Hematopoietic multipotent progenitor cell treated with erythropoietin and hydrocortisone succinate and interleukin-3 and kit ligand, for 17 days (in vitro differentiated cells): ENCODE measurements at places on chromosomes 2 and 18.

GRCh38 chr2:210798180-210798579, 241.8 kb downstream of the CPS1 start:
- DNase-seq = no peak

DNA sequence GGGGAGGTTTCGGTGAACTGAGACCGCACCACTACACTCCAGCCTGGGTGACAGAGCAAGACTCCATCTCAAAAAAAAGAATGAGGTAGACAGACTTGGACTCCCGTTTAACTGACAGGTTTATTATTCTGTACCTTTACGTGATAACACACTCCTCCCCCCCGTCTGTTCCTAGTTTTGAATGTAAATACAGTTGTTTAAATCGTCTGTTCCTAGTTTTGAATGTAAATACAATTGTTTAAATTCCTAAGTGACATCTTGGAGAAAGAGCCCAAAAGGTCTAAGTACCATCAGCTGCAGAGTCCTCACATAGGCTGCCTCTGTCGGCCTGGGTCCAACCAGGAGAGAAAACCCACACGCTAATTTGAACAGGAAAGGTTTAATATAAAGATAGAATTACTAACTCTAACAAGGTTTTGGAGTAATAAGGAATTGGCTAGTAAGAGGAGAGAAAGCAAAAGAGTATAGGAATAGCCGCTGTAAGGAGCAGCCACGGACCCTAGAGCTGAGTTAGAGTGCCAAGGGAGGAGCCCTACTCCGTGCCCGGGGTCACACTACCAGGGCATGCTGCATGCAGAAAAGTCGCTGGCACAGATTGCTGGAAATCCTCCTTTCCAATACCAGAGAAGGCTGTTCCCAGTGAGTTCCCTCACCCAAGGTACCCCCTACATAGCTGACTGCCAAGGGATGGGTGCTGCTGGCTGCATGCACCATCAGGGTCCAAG, 83.5 kb upstream of the RANBP2 start:
- DNase-seq = no peak

GRCh38 chr18:50973367-50974126, 5.7 kb downstream of the ELAC1 start:
- DNase-seq = no peak

DNA sequence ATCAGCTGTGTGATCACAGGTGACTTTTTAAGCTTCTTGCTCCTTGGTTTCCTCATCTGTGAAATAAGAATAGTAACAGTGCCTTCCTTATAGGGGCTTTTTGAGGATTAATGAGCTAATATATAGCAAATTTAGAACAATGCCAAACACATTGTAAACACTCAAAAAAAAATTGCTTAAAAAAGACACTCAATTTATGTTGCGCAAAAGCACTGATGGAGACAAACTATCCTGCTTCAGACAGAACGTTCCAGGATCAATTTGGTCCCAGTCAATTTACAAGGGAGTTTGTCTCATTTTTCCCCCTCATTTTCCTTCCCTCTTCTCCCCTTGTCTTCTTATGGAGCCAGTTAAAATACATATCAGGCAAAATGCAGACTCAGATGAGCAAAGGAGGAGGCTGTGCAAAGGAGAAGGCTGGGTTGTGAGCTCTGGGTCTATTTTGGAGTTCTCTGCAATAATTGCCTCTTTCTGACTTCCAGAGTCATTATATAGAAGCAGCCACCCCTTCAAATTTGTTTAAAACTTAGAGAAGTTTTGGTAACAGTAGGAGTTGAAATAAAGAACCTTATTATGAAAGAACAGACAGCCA, 83.7 kb downstream of the SOCS6 start:
- DNase-seq = no peak

DNA sequence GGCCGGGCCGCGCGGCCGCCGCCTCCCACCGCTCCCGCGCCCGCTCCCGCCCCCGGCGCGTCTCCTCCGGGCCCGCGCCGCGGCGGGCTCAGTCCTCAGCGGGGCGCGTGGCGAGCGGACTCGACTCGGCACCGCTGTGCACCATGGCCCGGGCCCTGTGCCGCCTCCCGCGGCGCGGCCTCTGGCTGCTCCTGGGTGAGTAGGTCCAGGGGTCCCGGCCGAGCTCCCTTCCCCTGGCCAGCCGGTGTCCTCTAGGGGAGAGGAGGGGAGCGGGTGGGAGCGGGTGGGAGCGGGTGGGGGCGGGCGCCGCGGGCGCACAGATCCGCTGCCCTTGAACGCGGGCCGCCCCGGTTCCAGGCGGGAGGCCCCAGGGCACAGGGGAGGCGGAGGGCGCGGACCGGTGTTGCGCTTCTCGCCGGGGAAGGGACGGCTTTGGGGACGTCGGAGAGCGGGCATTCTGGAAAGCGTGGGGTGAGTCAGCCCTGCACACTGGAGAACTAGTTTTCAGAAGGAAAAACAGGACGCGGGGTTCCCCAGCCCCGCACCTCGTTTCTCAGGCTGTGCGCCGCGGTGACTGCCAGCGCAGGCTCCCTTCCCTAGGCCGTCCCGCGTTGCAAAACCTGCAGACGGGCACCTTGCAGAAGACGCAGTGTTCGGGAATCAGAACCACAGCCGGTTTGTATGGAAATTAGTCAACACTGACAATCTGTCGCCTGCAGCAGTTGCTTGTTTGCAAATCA, at the start of gene RAMP1:
Gene RAMP1 (plus strand): TSS at position 91 of the 740 bp plus-strand sequence. CDS start 53 bp downstream, at position 144.
- DNase-seq = no peak

DNA sequence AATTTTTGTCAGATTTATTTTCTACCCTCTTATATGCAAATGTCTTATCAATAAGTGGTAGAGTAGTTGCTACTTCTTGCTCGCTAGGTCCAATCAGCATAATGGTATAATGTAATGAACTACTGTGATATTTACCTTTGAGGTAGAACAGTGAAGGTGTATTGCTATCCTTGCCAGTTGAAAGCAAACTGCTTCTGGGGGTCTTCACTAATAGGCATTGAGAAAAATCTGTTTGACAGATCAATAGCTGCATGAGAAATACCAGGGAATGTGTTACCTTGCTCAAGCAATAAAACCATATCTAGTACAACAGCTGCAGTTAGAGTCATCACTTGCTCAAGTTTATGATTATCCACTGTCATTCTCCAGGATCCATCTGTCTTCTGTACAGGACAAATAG, 50.1 kb upstream of the EFEMP1 start:
- no peak for DNase-seq

DNA sequence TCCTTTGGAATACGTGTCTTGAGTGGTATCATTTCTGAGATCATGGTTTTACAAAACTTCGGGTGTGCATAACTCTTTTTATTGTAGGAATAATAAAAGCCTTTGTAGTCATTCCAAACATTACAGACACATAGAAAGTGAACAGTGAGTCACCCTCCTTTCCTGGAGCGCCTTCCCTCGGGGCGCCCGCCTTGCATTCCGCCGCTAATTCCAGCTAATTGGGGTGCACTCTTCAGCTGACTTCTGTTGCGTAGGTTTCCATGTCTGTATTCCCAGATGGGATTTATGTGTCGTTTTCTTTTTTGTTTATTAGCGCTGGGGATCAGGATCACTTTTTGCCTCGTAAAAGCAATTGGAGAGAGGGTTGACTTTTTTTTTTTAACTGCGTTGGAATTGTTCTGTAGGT, 18.7 kb downstream of the SH3BP4 start:
- no peak for DNase-seq

- no peak for DNase-seq
Measured at GRCh38 chr2:19187323-19188020, 171.0 kb downstream of the OSR1 start.

DNA sequence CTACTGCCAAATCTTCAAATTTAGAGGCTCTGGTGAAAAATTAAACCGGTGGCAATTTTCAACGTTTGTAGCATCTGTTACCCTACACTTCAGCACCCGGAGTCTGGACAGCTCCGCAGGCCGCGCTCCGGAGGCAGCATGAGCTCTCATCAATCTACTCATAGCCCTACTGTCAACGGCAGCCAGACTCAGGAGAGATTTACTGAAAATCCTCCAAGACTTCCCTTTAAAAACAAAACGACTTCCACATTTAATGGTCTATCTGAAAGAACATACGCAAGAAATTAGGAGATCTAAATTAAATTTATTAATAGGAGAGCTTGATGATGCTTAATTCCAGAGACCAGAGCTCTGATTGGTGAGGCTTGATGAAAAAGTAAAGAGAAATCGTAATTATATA, 970 bp upstream of the ADCYAP1 start:
- no peak for DNase-seq

GRCh38 chr18:48994044-48994651, 43.4 kb upstream of the SMAD7 start:
- DNase-seq = no peak

DNA sequence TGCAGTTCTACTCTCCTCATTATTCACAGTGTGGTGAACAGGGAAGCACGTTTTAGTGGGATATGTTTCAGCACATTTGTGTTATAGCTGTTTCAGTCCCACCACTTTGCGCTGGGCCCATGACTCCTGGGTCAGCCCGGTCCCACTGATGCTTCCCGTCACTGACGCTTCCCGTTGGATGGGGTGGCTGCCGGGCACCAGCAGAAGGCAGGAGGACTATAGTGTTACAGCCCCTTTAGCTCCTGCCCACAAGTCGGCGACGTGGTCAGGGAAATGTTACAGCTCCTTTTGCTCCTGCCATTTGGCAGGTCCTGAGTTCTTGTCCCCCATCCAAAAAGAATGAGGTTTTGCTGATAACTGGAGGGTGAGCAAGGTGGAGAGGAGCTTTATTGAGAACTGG, 732.2 kb downstream of the NR4A2 start:
- no peak for DNase-seq

GRCh38 chr2:145760781-145761649, 1241.1 kb upstream of the ZEB2 start:
- DNase-seq = no peak

DNA sequence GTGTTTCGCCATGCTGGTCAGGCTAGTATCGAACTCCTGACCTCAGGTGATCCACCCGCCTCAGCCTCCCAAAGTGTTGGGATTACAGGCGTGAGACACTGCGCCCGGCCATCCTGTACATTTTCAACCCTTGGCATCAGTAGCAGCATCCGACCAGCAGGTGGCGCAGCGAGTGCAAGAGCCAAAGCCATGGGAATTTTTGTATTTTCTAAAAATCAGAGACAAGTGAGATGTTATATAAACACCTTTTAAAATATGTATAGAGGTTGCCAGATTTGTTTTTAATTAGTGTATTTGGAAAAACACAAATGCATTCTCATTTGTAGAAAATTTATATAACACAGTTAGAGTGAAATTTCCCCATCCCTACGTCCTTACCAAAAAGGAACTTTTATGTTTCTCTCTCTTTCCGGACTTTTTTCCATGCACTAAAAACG, 36.8 kb downstream of the MOGAT1 start:
- peak; percentile 70 for DNase-seq

DNA sequence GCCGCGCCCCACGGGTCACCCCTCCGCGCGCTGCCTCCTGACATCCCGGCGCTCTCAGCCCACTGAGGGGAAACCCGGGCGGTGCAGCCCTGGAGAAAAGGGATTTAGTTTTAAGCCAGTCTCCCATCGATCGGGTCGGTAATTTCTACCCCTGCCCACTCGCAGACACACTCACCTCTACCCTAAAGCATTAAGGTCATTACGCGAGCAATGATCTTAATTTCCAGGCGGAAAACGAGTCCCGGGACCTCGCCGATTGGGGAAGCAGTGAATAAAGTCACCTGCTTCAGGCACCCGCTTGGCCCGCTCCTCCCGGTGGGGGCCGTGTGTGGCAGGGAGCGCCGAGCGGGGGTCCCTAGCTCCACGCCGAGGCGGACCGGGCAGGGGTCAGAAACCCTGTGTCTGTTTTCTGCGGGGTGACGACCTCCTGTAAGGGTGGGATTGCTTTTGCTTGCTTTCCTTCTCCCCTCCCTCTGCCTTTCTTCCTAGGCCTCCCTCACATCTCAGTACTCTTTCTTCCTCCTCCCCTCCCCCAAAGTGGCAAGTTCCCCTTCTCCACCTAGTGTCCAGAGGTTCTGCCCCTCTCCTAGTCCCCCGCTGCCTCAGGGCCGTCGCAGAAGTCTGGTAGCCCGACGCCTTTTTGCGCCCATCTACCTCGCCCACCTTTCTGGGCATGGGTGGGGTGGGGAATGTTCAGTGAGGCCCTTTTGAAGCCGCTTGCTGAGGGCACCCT, 142.6 kb downstream of the MEIS1 start:
- no peak for DNase-seq

DNA sequence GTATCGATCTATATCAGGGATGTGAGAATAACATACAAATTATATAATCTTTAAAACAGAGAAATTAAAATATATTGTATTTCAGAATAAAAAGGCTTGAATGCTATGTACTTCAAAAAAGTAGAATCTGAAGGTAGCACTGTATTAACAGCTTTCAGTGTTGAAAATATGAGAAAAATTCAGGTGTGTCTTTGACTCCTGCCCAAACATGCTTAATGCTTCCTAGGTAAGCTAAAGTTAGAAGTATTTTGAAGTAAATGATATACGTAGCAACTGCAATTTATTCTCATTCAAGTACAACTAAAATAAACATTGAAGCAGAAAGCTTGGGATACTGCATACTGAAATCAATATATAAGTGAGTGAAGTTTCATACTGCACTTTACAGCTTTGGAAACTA, 1082.0 kb upstream of the ACVR2A start:
- DNase-seq = no peak

- no peak for DNase-seq
Measured at GRCh38 chr2:9668687-9669345, 38.0 kb upstream of the YWHAQ start.
